ENCODE measurements at places on chromosomes 3 and 15. TPM values are rescaled to one million over a fixed set of nuclear protein-coding genes. Genes with fewer than 3 reads are reported as not detected.

GOLGA6L7 gene
- total RNA-seq, result not detected

CPNE9 gene
- total RNA-seq, result not detected

IP6K2 gene
- 55.0 TPM for total RNA-seq

GOLGA8B gene
- 106 TPM for total RNA-seq

CDHR4 gene
- total RNA-seq, result not detected

Measured in myocyte (in vitro differentiated cells).